Activated CD4-positive, alpha-beta T cell treated with anti-CD3 and anti-CD28 coated beads, Interleukin-2, amount 50 U/mL, for 24 hours (primary cell): ENCODE measurements at places on chromosomes 7 and 10.

DNA sequence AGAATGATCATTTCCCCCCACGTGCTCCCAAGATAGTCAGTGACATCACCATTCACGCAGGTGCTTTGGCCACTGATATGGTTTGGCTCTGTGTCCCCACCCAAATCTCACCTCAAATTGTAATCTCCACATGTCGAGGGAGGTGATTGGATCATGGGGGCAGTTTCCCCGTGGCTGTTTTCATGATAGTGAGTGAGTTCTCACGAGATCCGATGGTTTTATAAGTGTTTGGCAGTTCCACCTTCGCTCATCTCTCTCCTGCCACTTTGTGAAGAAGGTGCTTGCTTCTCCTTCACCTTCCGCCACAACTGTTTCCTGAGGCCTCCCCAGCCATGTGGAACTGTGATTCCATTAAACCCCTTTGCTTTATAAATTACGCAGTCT, 205.4 kb upstream of the SH2B2 start:
- DNase-seq: no peak

- no peak for DNase-seq
Measured at GRCh38 chr7:92773808-92774207, 62.6 kb downstream of the CDK6 start.

- no peak for DNase-seq
Measured at GRCh38 chr10:90306187-90306586, 551.7 kb downstream of the HTR7 start.

DNA sequence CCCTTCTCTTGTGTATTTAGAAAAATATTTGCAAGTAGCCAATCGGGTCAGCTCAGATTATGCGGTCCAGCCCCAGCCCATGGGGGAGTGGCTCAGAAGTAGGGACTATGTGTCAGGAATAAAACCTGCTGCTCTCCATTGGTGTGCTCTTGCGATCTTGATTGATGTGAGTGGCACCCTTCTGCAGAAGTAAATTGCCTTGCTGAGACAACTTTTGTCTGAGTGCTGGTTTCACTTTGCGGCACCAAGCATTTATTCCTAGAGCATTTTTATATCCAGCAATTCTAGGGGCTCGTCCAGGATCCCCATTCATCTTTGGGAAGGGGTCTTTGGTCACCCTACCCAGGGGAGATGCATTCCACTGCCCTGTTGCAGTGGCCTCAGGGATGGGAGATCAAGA, 26.1 kb upstream of the FAM221A start:
- no peak for DNase-seq

DNA sequence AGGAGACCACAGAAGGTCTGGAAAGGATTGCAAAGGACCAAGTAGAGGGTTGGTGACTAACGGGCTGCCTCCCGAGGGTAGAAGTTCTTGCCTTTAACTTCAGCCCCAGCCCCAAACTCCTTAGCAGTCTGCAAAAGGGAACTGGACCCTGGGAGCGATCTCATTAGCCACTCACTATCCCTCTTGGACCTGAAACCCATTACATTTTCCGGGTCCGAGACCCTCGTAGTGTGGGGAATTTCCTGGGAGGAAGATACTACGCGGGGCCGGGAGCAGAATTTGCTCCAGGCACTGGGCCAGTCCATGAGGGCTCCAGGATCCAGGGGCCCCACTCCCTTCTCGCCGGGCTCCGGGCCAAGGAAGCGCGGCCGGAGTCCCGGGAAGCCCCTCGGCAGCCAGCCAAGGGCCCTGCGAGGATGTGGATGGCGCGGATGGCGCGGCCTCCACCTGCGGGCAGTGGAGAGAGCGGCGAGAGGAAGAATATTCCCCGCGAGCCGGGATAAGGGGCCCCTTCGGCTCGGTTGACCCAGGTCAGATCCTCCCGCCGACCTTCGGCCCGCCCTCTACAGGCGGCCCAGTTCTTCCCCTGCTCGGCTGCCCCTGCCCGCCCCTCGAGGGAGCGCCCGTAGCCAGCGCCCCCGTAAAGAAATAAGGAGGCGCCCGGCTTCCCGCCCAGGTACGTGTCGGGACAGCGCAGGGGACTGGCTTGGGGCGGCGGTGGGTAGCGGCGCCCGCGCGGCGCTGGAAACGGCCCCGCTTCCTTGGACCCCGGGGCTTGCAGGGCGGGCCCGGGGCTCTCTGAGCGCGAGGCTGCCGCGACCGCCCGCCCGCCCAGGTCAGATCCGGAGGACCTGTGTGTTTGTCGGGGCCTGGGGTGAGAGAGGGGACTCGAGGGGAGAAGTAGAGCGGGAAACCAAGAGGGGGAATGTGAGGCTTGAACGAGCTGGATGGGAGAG, at the start of gene MYO3A:
TSS of gene MYO3A (plus strand) at position 577 of the 956 bp plus-strand sequence. CDS start 17,882 bp downstream, outside the sequence.
- DNase-seq: no peak

DNA sequence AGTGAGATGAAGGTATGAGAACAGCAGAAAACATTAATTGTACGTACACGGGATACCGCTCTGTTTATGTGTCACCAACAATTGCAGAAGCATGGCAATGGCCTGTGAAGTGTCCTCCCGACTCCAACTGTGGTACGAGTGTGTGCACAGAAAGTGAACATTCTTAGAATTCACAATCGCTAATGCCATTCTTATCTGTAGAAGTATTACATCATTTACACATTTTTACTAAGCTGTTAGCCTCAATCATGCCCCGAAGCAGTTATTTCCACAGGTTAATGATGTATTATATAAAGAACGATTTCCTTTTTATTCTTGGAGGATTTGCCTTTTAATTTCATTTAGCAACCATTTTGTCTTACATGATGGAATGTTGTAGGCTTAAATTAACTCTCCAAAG, 103.4 kb downstream of the EVX1 start:
- DNase-seq: no peak

DNA sequence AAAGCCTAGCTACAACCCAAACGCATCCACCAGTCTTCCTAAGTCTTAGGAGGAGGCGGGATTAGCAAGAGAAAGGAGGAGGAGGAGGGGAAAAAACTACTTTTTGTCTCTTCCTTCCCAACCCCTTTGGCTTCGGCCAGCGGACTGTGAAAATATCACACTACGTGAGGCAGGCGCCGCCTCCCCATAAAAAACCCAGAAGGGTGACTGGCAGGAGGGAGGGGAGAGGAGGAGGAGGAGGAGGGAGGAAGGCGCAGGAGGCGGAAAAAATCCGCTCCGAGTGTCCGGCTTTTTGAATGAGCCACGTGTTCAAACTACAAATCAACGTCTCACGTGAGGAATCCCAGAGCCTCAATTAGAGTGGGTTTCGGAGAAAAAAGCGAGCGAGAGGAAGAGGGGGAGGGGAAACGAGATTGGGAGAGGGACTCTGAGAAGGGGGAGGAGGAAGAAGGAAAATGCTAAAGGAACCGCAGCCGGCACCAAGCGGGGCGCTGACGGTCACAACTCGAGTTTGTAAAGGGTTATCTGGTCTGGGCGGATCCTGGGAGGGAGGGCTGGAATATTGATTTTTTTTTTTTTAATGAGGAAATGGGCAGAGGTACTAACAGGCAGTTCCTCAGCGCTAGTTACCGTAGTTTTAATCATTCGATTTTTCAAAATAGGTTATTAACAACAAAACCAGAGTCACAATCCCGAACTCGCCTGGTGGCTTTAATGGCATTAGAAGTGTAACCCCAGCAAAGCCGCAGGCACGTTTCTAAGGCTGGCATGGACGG, at the start of gene IGF2BP3:
TSS of gene IGF2BP3 (minus strand) at position 162 of the 776 bp plus-strand sequence. CDS start 381 bp downstream, outside the sequence.
- no peak for DNase-seq
